Kidney (tissue), 22 donors: ENCODE measurements at places on chromosomes 16 and 17.

DNA sequence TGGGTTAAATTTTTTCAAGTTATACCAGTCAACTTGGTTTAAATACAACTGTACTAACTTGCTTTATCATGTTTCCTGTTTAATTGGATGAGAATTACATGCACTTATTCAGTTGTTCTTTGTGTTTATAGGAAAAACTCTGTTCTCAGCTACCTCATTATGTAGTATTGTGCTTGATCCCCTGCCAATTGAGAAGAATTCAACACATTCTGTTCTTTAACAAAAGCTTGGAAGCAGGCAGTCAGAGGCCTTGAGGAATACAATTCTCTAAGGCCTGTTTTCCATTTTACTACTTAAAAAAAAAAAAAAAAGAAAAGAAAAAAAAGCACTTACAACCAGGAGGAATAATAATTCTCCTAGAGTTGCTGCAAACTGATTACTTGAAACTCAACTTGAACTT, 60.6 kb upstream of the CMIP start:
- no peak for DNase-seq

DNA sequence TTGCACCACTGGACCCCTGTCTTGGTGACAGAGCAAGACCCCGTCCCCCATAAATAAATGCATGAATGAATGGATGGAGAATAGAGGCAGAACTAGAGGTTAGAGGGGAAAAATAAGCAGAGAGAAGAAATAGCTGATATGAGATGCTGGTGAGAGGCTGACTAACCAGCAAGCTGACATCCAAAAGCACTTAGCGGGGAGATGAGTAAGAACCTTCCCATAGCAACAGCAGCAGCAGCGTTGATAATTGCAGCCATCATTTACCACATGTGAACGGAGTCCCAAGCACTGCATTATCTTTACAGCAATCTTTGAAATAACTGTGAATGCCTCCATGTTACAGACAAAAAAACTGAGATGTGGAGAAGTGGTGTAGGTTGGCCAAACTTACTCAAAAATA, 777.3 kb upstream of the EEF2KMT start:
- DNase-seq: no peak

DNA sequence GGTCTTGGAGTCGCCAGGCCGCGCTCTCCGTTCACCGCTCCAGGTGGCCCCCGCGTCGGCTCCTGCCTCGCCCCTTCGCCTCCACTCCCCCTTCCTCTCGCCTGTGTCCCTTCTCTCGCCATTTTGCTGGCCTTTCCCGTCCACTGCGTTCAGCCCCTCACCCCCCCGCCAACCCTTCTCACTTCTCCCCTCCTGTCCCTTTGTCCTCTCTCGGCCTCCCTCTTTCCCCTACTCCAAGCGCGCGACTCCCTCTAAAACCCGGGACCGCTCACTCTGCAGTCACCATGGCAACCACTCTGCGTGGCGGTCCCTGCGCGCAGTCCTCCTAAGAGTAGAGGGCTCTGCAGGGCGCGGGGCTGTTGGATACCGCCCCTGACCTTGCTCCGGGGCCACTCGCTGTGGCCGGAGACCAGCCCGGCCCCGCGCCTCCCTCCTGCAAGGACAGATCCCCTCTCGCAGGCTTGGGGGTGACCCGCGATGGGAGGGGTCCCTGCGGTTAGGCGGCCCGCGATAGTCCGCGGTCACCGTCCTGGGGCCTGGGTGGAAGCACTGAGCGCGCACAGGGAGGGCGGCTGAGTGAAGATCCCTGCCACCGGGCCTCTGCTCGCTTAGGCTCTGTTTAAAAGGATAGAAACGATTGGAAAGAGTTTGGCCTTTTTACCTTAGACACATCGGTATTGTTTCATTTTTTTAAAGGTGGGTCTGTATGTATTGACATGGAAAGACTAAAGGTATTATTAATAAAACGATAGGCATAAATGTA, 454 bp downstream of the CCDC40 start:
- peak; percentile 90 for DNase-seq

DNA sequence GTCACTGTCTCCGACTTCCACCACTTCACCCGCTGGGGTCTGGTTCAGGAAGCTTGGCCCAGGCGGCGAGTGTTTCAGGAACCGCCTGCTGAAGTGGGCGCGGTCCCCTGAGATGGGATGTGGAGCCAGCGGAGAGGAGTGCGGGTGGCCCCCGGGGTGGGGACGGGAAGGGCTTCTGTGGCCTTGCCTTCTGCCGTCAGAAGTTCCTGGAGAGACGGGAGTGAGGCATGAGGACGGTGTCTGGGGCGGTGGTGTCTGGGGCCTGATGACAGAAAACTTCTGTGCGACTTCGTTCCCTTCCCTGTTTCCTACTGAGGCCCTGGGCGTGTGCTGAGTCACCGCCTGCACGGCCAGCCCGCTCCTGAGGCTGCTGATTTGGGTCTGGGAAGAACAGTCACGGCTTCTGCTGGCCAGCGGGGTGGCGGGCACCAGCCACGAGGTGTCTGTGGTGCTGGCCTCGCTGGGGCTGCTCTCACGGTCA, 12.3 kb upstream of the NLRC3 start:
- DNase-seq: no peak

GRCh38 chr17:6753006-6753445, 2.8 kb upstream of the XAF1 start:
- DNase-seq: peak; percentile 31

DNA sequence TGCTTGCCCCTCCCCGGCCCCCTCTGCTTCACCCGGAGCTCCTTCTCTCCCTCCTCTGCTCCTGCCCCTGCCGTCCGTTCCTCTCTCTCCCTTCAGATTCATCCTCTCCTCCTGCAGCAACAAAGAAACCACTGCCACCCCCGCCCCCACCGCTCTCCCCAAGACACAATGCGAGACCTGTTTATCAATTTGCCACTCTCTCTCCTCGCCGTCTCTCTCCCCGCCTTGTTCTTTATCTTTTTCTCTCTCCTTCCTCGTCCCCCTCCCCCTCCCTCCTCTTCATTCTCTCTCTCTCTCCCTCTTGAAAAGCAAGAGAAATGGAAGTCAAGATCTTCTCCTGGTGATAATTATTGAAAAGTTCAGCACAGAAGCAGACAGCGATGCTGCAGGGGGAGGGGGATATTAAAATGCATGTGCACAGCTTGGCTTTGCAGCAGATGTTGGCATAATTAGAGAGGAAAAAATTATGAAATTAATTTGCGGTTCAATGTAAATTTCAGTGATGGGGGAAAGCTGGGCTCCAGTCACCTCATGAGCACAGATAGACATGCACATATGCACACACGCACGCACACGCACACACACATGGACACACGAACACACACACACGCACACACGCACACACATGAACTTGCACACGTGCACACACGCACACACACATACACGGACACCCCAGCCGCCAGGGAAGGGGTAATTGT, 58.1 kb upstream of the CBFA2T3 start:
- DNase-seq: no peak

DNA sequence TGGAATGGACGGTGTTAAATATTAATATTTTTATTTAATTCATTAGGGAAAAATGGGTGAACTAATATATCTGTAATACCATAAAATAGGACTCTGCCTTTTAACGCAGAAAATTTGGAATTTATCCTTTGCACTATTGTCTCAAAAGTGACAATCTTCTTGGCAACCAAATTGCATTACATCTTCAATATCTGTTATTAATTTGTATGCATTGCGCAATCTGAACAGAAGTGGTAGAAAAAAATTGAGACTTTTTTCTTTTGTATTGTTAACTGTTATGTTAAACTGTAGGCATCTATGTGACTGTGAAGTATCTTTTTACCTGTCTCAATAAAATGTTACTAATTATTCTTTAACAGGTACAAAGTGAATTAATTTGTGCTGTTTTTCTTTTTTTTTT, 55.6 kb downstream of the PPM1E start:
- no peak for DNase-seq
